NCI-H1694 (cell line): ENCODE measurements at places on chromosomes 5 and 9.

DNA sequence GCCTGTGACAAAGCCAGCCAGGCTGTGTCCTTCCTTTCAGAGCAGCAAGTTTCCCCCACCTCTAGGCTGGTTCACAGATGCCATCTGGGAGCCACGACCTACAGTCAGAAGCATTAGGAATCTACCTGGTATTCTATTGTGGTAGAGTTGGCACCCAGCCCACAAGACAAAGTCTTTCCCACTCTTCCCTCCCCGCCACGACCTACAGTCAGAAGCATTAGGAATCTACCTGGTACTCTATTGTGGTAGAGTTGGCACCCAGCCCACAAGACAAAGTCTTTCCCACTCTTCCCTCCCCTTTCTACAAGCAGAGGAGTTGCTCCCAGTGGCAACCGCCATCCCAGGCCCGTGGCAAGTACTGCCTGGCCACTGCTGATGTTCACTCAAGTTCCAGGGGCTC is 157.8 kb upstream of the TNC start:
- DNase-seq, result no peak

DNA sequence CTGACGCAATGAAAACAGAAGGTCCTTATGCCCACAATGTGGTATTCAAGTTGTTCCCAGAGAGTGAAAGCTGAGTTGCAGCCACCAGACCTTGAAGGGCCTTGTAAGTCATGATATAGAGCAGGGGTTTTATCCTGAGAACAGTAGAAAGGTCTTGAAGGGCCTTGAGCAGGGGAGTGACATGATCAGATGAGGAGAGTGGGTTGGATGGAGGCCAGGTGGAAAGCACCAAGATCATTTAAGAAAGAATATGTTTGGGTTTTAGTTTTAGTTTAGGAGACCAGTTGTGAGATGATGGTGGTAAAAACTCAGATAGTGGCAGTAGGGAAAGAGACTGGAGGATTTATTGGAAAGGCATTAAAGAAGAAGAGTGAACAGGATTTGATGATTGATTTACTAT is 5.9 kb downstream of the ITGA2 start:
- no peak for DNase-seq

- DNase-seq, result no peak
Observed at GRCh38 chr9:134682026-134682425, 40.4 kb downstream of the COL5A1 start.

GRCh38 chr5:13878357-13878756 is 66.1 kb downstream of the DNAH5 start:
- no peak for DNase-seq

DNA sequence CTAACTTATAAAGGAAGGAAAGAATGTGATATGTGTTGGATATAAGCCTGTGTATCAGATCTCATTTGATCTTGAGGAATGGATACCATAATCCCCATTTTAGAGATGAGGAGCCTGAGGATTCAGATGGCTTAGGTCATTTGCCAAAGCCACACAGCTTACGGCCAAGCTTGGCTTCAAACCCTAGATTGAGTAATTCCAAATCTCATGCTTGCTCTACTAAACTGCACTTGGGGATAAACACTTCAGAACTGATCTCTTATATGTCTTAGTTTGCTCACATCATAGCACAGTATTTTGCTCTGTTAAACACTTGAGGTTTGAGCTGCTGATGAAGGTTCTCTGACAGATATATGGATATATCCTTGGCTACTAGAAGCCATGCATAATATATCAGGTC is 504.4 kb downstream of the NTRK2 start:
- no peak for DNase-seq

DNA sequence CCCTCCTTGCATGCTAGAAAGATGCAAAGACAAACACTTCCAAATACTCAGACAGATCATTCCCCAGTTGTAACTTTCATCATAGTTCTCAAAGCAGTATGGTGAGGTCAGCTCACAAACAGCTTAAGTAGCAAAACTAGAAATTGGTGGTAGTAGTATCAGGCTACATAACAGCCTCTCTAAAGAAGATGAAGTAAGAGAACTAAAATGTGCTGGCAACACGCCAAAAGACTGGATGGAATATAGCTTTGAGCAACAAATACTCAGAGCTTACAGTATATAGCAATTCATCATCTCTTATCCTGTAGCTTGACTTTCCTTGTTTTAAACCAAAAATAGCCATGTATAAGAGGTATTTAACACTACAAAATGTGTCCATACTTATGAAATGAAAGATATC is 7.5 kb downstream of the PFDN1 start:
- DNase-seq, result no peak

- DNase-seq, result no peak
Observed at GRCh38 chr5:27158775-27159174, 120.4 kb upstream of the CDH9 start.

DNA sequence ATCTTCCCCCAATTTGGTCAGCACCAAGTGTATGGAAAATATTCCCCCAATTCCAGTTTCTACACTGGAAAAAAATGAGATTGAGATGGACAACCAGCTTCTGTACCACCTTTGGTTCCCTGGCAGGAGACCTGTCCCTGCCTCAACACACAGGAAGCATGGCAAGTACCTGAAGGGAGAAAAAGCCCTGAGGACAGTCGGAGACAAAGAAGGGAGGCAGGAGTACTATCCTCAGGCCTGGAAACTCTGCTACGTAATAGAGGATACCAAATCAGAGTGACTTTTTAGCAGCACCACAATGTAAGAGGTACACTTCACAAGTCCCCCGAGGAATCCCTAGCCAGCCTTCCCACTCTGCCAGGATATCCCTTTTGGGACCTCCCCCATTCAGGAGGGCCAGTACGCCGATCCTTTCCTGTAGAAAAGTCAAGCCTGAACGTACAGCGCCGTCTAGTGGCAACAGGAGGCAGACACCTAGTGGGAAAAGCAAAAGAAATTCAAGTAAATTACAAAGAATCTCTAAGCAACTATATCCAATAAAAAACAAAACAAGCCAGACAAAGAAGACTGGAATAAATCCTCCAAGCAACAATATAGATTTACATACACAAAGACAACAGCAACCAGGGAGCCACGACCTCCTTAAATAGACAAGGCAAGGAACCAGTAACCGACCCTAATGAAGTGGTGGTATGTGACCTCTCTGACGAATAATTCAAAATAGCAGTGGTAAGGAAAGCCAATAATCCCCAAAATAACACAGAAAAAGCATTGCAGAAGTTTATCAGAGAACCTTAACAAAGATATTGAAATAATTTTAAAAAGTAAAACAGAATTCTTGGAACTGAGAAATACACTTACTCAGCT is 63.3 kb upstream of the SLCO6A1 start:
- no peak for DNase-seq

DNA sequence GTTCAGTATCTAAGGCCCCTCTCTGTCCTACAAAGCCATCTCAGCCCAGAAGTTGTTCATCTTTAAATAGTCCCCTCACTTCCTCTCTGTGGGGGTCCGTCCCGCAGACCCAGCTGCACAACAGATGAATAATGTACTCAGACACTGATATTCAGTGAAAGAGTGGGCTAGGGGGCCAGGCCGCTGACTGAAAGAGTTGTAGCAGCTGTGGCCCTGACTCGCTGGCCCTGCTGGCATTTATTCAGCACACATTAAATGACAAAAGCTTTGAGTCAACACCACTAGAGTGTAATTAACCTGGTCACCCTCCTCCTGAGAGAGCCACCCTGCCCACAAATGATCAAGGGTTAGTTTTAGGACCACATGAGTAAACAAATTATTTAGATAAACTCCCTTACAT is 76.3 kb downstream of the MED10 start:
- no peak for DNase-seq

DNA sequence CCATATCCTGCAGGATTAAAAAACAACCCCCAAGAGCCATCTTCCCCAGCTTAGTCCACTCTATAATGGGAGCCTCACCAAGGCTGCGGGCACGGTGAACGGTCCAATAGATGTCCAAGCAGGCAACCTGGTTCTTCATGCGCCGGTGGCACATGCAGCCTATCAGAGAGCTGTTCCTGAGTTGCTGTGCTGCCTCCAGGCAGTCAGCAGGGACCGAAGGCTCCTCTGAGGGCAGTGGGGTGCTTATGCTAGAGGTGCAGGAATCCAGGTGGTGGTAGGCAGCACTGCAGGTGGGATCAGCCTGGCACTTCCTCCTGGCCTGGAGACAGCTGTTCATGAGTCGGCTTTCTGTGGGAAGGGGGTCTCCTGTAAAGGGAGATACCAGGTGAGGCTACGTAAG is 10.2 kb downstream of the GFRA3 start:
- DNase-seq, result no peak

- DNase-seq, result no peak
Observed at GRCh38 chr5:57267805-57268204, 93.9 kb downstream of the GPBP1 start.

DNA sequence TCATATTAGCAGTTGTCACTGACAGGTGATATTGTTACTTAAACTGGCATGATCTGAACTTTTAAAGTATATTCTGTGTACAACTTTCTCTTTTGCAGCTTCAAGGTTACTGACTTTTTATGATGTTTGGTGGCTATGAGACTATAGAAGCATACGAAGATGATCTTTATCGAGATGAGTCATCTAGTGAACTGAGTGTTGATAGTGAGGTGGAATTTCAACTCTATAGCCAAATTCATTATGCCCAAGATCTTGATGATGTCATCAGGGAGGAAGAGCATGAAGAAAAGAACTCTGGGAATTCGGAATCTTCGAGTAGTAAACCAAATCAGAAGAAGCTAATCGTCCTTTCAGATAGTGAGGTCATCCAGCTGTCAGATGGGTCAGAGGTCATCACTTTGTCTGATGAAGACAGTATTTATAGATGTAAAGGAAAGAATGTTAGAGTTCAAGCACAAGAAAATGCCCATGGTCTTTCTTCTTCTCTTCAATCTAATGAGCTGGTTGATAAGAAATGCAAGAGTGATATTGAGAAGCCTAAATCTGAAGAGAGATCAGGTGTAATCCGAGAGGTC is 5.9 kb downstream of the ZCCHC7 start:
- DNase-seq, result no peak

GRCh38 chr9:33818847-33819500 is 2.0 kb downstream of the UBE2R2 start:
- no peak for DNase-seq

DNA sequence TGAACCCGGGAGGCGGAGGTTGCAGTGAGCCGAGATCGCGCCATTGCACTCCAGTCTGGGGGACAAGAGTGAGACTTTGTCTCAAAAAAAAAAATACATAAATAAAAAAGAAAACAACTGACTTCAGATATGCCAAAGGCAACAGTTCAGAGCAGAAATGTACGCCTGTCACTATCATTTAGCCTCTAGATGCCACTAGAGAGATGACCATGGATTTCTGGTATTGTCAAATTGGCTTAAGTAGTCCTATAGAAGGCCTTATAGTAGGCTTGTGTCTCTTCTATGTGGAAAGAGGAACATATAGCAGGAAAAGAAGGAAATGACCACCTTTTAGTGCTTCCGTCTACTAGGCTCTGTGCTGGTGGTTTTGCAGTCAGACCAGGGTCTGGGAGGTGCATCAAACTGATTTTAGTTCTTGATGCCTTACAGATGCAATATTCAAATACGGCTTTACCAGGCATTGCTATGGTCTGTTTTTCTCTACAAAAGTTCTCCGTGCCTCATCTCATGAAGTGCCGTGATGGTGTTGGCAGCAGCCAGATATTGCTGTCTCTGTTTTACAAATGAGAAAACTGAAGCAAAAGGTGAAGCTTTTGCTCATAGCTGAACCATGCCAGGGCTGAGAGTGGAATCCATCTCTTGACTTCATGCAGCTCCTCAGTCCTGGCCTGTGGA is 17.2 kb downstream of the AGXT2 start:
- no peak for DNase-seq

DNA sequence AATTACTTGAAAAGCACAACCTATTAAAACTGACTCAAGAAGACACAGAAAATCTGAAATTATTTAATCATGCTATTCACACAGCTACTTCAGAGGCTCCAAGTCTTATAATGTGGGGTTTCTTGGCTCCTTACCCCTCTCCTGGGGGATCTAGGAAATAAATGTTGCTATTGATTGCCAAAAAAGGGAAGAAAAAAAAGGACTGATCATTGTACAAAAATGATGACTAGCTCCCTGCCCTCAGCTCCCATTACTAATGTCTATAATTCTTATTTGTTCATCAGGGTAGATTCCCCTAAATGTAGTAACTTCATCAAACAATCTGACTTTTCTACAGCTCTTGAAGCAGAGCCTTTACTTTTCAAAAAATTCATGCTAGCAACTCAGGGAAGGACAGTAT is 3.3 kb upstream of the SMC5 start:
- DNase-seq, result no peak

DNA sequence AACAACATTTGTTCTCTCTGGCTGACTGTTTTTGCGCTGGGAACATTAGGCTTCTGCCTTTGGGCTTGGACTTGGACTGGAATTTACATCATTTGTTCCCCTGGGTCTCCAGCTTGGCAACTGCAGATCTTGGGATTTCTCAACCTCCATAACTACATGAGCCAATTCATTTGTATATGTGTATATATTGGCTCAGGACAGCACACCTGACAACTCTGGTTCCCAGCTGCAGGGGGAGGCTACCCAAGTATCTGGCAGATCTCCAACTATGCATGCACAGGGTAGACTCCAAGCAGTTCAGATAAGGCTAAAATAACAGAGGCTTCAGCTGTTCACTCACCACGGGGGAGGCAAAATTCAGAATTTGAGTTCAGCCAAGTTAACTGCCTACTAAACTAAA is 31.6 kb upstream of the F2RL1 start:
- no peak for DNase-seq

DNA sequence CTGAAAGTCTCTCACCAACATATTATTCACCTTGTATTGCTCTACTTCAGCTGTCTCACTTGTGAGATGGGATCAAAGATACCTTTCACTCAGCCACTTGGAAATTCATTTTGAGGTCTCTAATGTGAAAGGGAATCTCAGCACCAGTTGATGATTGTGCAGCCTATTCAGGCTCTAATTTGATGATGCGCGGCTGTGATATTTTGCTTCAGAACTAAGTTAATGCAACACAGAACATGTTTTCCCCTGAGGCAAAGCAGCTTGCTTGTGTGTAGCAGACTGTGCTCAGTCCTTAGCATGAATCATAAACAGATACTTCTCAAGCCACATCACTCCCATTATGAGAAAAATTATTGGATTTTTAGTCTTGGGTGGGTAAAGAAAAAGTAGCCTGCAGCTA is 378.8 kb downstream of the OSTF1 start:
- DNase-seq, result no peak

- DNase-seq, result peak; percentile 65
Observed at GRCh38 chr5:116626272-116626723, 51.7 kb upstream of the SEMA6A start.

- DNase-seq, result no peak
Observed at GRCh38 chr5:1852324-1852947, 30.3 kb downstream of the IRX4 start.

- DNase-seq, result no peak
Observed at GRCh38 chr9:88085476-88085875, 52.8 kb downstream of the SPATA31C2 start.

DNA sequence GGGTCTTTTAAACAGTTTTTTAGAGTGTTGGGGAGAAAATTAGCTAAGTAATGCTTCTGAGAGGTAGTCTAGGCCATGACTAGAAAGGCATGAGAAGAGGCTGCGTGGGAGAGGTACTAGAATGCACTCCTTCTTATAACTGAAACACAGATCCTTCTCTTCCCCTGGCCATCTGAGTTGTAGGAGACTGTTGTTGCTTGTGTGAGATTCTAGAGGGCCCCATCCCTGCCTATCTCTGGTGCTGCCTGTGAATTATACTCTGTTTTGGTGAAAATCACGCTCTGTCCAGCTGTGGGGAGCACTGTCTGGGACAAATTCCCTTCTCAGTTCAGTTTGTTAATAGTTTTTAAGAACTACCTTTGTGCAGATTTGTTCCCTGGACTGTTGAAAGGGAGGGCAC is 37.5 kb downstream of the MAP1B start:
- DNase-seq, result no peak
